WTC11 (cell line): ENCODE measurements at places on chromosomes 1 and 21.

DNA sequence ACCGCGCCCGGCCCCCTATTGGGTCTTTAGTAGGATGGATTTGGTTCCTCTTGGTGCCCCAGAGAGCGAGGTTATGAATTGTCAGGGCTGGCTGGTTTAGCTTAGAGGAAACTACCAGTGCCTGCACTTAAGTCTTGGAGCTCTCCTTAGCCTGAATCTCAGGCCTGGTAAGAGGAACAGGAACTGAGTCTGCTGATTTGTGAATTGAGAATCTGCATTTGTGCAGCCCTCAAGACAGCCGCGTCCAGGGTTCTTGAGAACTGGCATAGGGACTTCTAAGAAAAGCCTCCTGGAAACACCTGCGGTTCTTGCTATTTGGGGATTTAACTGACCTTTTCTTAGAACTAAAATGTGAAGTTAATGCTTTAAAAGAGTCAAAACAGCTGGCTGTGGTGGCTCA, 1.7 kb downstream of the NECAP2 start:
- no peak for DNase-seq

GRCh38 chr1:192545896-192546521, 29.6 kb upstream of the RGS1 start:
- no peak for DNase-seq

GRCh38 chr1:59485949-59486348, 189.1 kb downstream of the FGGY start:
- no peak for DNase-seq

DNA sequence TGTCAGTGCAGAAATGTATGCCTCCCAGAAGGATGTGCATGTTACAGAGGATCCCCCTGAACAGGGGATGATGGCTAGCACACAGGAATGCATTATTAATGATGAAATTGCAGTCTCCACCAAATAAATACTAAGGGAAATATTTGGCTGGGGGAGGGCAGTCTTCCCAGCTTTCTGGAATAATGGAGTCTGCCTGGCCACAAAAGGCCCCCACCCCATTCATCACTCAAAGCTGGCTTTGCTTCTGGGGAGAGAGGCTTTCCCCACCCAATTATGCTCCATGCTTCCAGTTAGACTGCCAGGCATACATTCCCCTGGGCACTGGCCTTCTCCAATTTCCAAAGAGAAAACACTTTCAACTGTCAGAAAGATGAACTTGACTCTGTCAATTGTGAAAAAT, 302.7 kb downstream of the SIPA1L2 start:
- no peak for DNase-seq

DNA sequence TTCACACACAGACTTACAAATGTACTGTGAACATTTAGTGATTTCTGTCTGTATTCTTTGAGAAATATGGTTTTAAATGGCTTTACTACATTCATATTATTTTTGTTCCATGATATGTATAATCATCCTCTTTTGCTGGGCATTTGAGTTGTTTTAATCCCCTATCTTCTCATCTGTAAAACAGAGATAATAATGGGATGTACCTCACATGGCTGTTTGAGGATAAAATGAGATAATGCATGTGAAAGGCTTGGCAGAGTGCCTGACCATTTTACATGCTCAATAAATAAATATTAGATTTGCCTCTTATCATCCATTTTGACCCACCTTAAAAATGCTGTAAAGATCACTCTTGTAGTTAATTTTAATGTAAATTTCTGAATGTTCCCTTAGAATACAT, 197.2 kb downstream of the C1orf94 start:
- DNase-seq: no peak

DNA sequence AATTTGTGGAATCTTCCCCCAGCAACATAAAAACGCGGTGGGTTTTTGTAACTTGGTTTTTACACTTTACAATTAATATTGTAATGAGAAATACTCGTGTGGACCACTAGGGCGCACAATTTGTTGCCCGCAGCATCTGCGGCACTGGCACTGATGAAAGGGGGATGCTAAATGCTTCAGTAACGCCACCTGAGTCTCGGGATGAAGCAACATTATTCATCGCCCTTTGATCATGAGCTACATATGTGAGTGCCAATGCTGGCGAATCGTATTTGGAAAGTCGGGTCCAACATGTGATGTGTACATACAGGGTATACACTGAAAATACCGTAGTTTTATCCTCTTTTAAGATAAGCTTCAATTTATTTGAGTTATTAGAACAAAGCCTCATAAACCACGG, 34.2 kb upstream of the COX20 start:
- peak; percentile 43 for DNase-seq

GRCh38 chr21:21690068-21690665, 692.0 kb downstream of the NCAM2 start:
- no peak for DNase-seq

- DNase-seq: peak; percentile 67
These were observed 17.0 kb upstream of the CD2 start for GRCh38 chr1:116737020-116737854.

DNA sequence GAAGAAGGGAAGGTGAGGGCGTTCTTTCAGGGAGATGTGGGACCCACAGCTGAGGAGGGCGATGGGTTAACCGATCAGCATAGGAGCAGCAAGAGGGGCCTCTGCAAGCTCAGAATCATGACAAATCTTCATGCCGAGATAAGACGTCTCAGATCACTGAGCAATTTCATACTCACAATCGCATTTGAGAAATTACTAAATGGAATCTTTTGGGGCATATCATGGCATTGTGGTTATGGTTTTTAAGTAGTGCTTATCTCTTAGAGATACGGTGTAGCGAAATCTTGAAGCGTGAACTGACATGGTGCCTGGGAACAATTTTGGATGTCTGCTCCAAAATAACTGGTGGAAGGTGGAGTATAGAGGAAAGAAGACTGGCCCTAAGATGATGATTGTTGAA, 6.2 kb downstream of the TNNT2 start:
- no peak for DNase-seq

- no peak for DNase-seq
These were observed 28.4 kb downstream of the SLC27A3 start for GRCh38 chr1:153803470-153804056.
